ENCODE measurements at places on chromosomes 7 and 10.

DNA sequence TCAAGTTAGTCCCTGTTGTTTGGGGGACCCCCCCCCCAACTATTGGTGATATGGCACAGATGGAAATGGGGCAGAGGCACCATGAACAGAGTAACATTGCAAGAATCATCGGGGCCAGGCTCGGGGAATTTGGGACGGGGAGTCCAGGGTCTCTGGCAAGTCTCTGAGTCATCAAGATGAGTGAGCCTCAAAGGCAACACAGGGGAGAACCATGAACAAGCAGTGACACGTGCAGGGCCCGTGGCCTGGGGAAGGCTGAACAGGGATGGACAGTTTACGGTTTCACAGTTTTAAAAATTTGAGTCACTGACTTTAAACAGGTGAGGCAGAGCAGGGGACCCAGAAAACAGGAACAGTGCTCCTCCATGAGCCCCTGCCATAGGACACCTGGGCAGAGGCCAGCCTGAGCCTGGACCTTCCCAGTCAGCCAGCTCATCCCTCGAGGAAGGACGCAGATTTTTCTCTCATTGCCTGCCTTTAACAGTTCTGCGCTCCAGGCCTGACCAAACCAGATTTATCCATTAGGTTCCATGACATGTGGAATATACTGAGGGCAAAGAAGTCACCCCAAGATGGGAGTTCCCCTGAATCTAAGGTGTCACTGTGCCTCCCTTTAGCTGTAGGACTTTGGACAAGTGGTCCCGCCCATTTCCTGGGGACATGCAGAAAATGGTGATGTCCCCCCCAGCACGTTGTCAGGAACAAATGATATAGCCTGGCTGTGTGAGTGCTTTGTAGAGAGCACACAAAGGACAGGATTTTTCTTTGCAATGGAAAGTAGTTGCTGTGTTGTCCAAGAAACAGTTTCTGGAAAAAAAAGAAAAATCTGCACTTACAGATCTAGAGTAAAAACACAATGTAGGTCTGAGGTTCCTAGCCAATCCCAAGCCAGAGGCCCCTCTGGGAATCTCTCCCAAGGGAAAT lies 23.8 kb downstream of the CHST15 start:
- DNase-seq = no peak

DNA sequence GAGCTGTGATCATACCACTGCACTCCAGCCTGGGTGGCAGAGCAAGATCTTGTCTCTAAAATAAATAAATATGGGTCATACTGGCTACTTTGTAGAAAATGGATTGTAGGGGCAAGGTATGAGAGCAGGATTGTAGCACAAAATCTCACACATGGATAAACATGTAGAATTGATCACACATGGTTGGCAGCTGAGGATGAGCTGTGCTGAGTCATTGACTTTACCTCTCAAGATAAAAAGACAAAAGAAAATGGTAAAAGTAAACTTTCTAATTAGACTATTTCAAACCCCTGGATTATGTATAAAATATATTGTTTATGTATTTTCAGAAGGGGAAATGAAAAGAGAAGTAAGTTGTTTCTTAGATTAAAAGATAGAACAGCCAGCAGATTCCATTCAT lies 69.3 kb downstream of the APBB1IP start:
- DNase-seq = no peak

- no peak for DNase-seq
Observed at GRCh38 chr7:1599640-1600395, 30.0 kb upstream of the PSMG3 start.

GRCh38 chr10:4345877-4346646 lies 479.9 kb upstream of the AKR1E2 start:
- no peak for DNase-seq

DNA sequence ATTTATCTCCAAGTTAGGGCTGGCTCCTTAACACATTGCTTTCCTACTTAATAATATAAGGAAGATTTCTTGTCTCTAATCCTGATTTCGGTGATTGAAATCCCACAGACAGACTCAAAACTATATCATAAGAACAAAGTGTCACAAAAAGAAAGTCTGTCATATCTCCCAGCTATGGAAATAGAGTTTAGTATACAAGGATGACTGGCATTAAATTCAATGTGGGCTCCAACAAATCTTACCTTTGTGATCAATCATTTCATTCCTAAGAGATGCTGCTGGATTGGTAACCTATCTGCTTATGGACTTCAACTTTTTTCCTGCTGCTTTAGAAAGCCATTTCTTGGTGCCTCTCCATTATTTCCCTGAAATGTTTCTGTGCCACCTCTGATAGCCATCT lies 39.5 kb upstream of the ZRANB1 start:
- no peak for DNase-seq

- no peak for DNase-seq
Observed at GRCh38 chr10:87038286-87038717, 18.2 kb downstream of the FAM25A start.

GRCh38 chr10:111989136-111989911 lies 194.2 kb downstream of the GPAM start:
- DNase-seq = peak; percentile 4

GRCh38 chr10:96973809-96974747 lies 142.0 kb downstream of the LCOR start:
- DNase-seq = no peak

- DNase-seq = no peak
Observed at GRCh38 chr10:14146501-14146900, 184.2 kb downstream of the FRMD4A start.

DNA sequence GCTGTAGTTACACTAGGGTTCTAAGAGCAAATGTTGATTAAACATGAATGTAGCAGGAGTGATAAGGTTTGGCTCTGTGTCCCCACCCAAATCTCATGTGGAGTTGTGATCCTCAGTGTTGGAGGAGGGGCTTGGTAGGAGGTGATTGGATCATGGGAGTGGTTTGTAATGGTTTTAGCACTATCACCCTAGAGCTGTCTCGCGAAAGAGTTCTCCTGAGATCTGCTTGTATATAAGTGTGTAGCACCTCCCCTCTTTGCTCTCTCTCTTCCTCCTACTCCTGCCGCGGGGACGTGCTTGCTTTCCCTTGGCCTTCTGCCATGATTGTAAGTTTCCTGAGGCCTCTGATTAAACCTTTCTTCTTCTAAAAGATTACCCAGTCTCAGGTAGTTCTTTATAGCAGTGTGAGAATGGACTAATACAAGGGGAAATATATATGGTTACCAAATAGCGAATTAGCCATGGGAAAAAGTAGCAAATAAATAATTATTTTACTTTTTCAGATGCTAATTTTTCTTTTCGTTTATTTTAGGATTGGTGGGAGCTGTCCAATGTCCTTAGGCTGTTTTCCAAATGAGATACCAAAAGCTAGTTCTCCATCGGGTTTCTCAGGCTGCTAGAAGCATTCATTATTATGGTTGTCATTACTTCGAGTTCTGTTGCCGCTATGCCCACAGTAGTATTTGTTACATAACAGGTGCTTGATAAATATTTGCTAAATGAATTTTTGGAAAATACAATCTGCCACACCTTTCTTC lies 58.7 kb downstream of the PTEN start:
- DNase-seq = no peak

DNA sequence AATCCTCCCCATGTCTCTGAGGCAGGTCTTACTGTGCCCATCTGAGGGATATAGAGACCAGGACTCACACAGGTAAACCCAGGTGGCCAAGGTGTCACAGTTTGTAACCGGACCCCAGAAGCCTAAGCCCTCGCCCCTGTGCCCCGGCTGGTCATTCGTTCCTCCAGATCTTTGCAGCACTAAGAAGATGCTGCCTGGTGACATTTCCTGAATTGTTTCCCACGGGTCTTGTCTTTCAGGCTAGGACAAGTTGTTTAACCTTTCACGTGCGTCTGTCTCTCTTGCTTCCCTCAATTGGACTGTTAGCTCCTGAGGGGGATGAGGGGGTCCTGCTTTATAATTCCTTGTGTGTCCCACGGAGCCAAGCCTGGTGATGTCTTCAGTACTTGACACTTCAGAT lies 158.0 kb downstream of the KCNMA1 start:
- DNase-seq = no peak

DNA sequence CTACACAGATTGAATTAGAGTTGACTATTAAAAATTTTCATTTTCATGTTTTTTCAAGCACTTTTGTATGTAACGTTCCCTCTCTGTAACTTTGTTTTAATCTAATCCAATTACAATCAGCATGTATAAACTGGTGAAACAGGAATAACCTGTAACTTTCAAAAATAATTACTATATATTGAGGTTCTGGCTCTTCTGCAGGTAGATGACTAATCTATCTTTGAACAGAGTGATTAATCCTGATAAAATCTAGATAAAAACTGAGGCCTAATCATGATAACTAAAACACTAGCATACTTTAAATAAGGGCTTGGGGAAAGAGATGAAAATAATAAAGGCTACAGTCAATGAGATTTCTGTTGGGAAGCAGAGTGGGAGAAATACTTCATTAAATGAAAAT lies 101.6 kb upstream of the KCND2 start:
- DNase-seq = no peak

- peak; percentile 21 for DNase-seq
Observed at GRCh38 chr10:31321396-31321941, 2.5 kb downstream of the ZEB1 start.

- no peak for DNase-seq
Observed at GRCh38 chr7:2843191-2843685, 870 bp downstream of the GNA12 start.

DNA sequence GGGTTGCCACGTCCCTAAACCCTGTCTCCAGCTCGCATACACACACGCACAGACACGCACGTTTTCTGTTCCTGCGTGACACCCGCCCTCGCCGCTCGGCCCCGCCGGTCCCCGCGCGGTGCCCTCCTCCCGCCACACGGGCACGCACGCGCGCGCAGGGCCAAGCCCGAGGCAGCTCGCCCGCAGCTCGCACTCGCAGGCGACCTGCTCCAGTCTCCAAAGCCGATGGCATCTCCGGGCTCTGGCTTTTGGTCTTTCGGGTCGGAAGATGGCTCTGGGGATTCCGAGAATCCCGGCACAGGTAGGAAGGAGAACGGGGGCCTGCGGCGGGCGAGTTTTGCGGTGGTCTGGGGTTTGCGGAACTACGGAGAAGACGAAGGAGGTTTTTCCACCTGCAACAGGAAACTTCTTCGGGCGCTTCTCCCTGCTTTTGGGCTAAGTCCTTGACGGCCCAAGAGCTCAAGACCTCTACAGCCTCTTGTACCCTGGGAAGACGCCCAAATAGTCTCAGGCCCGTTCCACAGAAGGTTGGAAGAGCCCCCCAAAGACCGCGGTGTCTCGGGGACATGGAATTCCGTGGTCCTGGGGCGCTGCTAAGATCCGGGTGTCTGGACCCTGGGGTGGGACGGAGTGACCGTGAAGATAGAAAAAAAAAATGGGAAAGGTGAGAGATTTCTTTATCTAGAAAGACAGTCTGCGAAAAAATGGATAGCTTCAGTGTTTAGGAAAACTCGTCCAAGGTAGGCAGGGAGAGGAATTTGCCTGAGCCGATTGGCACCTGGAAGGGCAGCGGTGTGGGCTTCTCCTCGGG lies at the start of gene GAD2:
Gene GAD2 (plus strand): TSS at position 190 of the 811 bp plus-strand sequence. CDS start 36 bp downstream, at position 226.
- DNase-seq = no peak

DNA sequence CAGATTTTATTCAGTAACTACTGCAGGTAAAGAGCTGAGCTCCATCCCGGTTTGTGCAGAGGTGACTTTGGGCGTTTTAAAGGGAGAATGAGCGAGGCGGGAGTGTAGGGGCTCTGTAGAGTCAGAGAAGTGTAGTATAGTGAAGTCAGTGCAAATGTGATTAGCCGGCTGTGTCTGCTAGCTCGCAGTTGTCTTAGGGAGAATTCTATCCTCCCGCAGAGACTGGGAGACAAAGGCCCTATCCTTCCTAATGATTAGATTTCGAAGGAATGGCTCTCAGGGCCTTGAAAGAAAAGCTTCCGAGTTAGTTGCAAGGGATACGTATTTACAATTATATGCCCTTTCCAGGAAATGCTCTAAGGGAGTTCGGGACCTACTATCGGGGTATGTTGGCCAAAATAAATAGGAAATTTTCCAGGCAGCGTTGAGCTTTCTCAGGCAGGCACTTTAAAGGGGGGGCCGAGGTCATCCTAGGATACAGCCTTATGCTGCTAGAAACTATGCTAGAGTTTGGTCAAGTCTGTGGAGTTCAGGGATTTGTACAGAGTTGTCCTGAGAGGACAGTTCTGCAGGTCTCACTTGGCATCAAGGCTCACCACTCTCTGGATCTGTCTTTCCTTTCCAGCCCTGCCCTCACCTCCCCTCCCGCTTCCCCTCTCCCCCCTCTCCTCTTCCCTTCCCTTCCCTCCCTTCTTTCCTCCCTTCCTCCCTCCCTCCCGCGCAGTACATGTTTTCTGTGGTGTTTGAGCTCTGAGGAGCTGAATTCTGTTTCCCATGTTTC lies 825 bp downstream of the MRPL32 start:
- DNase-seq = no peak

- peak; percentile 10 for DNase-seq
Observed at GRCh38 chr7:113015034-113015645, 71.5 kb downstream of the GPR85 start.

All from DMS79 (cell line).